Foreskin melanocyte (primary cell): ENCODE measurements at places on chromosomes 5 and 9.
A peak's percentile ranks its signal among the peaks of the same experiment; 100 is the strongest.

GRCh38 chr5:169870211-169870610 is 110.1 kb downstream of the INSYN2B start:
- no peak for DNase-seq

DNA sequence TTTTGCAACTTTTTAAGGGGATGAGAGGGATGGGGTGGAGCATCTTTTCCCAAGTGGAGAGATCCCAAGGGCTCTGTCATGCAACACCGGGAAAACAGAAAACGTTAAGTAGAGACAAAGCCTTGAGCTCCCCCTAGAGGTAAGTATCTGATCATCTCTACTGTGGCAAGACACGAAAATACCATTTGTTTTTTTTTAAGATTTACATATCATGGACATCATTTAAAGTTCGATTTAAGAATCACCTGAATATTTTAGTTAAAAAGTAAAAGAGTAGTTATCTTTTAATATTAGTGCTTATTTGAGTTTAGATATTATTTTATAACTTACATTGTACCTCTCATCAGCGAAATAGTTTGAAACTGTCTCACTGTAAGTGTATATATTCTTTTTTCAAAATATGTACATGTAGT is 200.4 kb downstream of the LRRC70 start:
- DNase-seq, result peak; percentile 45

DNA sequence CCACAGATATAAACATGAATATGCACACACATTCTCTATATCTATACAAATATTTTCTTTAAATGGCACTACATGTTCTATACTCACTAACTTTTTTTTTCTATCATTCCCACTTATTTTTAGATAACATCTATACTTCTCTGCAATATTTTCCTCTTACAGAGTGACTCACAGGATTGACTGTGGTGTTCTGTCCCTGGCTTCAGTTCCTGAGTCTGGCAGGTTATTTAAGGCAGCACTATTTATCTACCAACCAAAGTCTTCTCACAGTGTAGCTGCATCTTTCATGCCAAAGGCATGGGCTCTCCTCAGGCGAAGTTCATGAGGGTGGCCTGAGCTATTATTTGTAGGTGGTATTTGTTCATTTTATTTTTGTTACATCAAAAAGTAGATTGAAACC is 409.0 kb downstream of the PRR16 start:
- DNase-seq, result no peak

DNA sequence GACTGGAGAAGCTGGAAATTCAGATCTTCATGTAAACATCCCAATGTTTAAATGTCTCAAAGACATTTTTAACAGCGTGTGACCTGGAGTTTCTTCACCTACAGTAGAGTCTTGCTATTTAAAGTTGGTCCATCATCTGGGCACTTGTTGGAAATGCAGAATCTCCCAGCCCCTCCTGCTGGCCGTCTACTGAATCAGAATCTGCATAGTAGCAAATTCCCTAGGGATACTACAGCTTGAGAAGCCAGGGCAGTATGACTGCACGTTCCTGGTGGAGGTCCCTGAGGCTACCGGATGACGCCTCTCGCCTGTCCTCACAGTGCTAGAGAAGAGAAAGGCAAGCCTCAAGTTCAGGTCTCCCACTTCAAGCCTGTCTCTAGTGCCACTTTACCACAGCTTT is 15.7 kb downstream of the SAP30L start:
- no peak for DNase-seq

GRCh38 chr9:87179553-87180340 is 232.4 kb upstream of the GAS1 start:
- DNase-seq, result peak; percentile 89

DNA sequence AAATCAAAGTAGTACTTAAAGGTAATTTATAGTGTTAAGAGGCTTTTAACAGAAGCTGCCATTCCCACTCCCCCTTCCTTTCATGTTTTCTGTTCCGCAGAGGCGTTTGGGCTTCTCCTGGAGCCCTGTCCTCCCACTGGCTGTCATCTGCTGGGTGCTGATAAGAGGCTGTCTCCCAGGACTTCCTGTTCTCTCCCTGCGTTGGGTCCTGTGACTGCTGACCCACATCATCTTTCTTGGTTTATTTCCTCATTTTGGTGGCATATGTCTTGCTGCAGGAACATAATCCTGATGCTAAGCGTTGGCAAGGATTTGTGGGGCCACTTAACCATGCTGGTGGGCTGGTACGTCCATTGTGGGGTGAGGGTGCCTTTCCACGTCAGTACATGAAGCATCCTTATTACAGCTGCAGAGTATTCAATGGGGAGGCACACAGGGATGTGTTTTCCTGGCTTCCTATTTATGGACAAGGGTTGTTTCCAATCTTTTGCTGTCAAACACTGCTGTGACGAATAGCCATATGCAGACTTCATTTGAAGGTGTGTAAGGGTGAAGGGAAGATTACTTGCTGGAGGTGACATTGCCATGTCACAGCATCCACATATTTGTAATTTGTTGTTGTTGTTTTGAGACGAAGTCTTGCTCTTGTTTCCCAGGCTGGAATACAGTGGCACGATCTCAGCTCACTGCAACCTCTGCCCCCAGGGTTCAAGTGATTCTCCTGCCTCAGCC is 22.3 kb upstream of the RNF130 start:
- no peak for DNase-seq

DNA sequence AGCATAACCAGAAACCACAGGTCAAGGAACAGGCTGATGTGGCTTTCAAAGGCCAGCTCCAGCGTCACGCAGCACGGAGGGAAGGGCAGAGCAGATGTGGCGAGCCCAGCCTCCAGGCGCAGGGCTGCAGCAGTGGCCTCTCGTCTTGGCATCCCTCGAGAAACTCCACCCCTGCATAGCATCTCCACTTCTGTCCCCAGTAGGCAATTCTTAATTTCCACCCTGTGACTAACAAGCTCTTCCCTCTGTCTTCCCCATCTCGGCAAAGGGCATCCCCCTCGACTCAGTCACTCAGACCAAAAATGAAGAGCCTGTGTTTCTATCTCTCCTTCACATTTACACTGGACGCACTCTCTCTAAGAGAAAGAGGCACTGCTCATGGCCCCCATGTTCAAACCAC is 1.7 kb upstream of the CACNA1B start:
- no peak for DNase-seq

DNA sequence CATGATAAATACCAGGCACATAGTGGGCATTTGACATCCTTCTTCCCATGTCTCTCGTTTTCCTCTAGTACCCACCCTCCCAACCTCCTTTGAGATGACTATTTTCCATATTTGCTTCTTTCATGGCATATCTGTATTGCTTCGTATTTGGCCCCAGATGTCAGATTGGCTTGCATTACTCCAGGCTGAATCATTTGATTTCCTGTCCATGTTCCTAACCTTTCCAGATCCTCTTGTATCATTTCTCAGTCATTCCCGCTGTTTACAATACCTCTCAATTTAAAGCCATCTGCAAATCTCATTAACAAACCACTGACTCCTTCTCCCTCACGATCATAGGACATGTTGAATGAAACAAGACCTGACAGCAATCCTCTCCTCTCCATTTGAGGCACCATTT is 19.9 kb downstream of the MTX3 start:
- no peak for DNase-seq

DNA sequence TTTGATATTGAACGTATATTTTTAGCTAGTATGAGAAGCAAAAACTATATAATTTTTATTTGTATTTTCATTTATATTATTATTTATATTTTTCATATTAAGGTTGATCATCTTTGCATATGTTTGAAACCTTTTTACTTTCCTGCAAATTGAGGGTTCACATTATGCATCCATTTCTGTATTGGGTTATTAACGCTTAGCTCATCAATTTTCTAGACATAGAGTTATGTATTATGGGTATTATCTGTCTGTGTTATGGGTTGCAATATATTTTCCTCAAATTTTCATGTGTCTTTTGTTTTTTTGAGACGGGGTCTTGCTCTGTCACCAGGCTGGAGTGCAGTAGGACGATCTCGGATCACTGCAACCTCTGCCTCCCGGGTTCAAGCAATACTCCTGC is 2377.0 kb upstream of the WWC1 start:
- DNase-seq, result no peak

GRCh38 chr5:94524841-94525697 is 93.3 kb downstream of the KIAA0825 start:
- DNase-seq, result peak; percentile 21

GRCh38 chr9:119852390-119852789 is 483.2 kb upstream of the BRINP1 start:
- no peak for DNase-seq

DNA sequence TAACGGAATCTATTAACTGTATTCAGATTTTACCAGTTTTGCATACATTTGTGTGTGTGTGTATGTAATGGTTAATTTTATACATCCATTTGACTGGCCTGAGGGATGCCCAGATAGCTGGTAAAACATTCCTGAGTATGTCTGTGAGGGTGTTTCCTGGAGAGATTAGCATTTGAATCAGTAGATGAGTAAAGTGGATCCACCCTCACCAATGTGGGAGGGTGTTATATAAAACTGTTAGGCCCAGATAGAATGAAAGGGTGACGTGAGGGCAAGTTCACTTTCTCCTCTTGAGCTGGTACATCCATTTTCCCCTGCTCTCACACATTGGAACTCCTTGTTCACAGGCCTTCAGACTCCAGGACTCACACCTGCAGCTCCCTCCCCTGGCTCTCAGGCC is 88.7 kb downstream of the EMB start:
- no peak for DNase-seq

DNA sequence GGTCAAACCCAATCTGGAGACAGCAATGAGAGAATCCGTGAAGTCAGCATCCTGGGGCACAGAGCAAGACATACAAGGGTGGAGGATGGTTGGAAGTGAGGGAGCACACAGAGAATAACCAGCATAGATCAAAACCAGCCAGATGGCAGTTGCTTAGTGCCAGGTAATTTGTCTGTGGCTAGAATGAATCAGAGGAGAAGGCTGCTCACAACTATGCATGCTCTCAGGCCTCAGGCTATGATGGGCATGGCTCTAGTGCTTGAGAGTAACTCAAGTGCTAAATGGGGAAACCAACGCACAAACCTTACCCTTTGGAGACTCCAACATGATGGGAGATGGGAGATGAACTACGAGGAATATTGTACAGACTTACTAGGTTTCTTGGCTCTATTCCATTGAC is 160.8 kb downstream of the DMRT2 start:
- no peak for DNase-seq

GRCh38 chr9:123724211-123724796 is 205.6 kb downstream of the DENND1A start:
- DNase-seq, result no peak
